ENCODE measurements at places on chromosomes 2 and 18. TPM values are rescaled to one million over a fixed set of nuclear protein-coding genes. Genes with fewer than 3 reads are reported as not detected.

Gene CNGA3
- not detected for total RNA-seq

Gene RNF125
- total RNA-seq, result 0.05 TPM

Gene PTPRN
- not detected for total RNA-seq

Gene BAZ2B
- total RNA-seq, result 2.1 TPM

Gene ERBB4
- 0.07 TPM for total RNA-seq

Gene NPPC
- not detected for total RNA-seq

Gene CD8B2
- not detected for total RNA-seq

DNA sequence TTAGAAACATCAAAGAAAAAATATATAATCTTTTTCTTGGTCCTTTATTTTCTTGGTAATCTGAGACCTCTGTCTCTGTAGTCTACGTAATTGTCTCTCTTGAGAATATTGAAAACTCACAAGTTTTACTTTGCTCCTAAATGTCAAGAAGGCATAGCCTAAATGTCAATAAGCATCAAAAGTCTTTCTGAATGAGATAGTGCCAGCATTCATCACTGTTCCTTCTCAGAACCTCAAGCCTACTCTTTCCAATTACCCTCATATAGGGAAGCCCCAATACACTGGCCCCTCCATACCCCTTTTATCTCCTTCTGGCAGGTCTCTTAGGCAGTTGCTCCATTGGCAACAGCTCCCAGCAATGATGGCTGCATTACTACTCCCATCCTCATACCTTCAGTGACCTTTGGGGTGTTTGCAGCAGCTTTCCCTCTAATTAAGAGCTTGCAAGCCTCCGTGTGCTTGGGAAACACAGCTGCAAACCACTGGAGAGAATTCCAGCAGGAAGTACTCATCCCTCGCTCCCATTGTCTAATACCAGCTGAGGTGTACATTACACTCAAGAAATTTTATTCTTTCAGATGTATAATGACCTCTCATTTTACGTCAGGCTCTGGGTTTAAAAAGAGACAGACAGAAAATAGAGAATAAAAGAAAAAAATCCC lies 95.8 kb downstream of the KYNU start:
- DNase-seq, result no peak

DNA sequence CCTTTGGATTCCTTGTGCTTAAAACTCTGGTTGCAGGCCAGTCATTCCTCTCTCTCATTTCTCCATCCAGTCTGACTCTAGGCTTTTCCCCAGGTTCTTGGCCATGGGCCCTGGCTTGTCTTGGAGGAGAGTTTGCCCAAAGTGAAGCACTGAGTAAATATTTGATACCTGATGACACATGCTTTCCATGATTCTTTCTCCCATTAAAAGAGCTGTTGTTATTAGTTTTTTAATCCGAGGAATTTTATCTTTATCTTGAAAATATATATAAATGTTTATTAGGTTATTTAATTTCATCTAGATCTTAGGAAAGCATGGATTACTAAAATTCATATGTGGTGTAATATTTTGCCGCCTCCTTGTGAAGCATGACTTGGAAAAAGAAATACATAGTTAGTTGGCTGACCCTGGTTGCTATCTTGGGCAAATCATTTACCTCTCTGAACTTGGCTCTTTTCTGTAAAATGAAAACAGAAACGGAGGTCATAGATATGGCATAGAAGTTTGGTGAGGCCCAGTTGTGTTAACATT lies 650.1 kb downstream of the SLC4A3 start:
- peak; percentile 96 for DNase-seq

GRCh38 chr2:121052521-121052920 lies 232.5 kb downstream of the TFCP2L1 start:
- DNase-seq, result no peak

GRCh38 chr2:66966631-66967030 lies 430.5 kb upstream of the ETAA1 start:
- DNase-seq, result no peak

GRCh38 chr2:168702579-168702978 lies 99.9 kb upstream of the NOSTRIN start:
- no peak for DNase-seq

- DNase-seq, result no peak
Observed at GRCh38 chr2:37560863-37561614, 110.4 kb downstream of the CDC42EP3 start.

DNA sequence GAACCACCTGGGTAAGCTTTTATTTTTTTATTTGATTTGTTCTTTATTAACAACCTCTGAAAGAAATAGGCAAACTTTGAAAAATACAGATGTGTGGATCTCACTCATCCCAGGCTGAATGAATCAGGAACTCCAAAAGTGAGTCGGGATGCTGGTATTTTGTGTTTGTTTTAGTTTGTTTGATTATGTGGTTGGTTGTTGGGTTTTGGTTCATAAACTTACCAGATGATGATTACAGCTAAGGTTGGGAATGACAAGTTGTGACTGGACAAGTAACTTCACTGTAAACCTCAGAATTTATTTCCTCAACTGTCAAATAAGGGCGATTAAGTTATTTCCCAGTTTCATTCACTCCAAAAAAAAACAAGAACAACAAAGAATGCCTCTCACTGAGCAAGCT lies 80.5 kb upstream of the KIF5C start:
- DNase-seq, result no peak

- DNase-seq, result no peak
Observed at GRCh38 chr18:9482790-9483189, 7.5 kb downstream of the RALBP1 start.

- no peak for DNase-seq
Observed at GRCh38 chr2:64128943-64129391, 15.3 kb downstream of the PELI1 start.

DNA sequence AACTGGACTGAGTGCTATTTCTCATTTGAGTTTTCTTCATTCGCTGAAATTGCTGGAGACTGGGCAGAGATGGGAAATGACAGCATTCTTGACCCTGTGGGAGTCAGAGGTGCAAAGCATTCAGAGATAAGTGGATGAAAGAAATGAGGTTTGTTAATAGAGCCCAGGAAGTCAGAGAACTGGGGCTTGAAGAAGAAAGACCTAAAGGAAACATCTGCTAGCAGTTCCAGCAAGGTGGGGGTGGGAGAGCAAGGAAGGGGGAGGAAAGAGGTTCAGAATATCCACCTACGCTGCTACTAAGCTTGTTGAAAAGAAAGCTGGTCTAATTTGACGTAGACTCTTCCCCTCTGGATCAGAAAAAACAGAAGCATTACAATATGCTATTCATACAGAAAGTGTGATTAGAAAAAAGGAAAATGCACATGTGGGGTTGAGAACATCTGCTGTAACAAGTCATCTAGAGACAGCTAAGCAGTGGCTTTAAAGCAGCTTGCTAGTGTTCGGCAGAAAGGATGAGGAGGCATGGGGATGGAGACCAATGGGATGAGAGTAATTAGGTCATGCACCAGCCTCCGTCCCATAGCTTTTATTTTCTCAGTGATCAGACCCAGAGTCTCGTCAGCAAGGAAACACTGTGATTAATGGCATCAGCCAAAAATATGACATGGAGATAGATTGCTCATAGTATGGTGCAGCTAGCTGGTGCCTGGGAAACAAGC lies 29.7 kb downstream of the NAB1 start:
- no peak for DNase-seq

- DNase-seq, result no peak
Observed at GRCh38 chr2:177799531-177799930, 273.0 kb downstream of the PDE11A start.

GRCh38 chr2:240348522-240348921 lies 86.9 kb upstream of the GPC1 start:
- DNase-seq, result no peak

- no peak for DNase-seq
Observed at GRCh38 chr2:106272216-106272807, 78.2 kb upstream of the UXS1 start.

GRCh38 chr2:134252092-134252750 lies 1.7 kb upstream of the MGAT5 start:
- DNase-seq, result no peak

- DNase-seq, result peak; percentile 72
Observed at GRCh38 chr18:10927286-10927992, 221.9 kb downstream of the PIEZO2 start.

GRCh38 chr2:219744066-219744465 lies 116.6 kb downstream of the SLC4A3 start:
- no peak for DNase-seq

DNA sequence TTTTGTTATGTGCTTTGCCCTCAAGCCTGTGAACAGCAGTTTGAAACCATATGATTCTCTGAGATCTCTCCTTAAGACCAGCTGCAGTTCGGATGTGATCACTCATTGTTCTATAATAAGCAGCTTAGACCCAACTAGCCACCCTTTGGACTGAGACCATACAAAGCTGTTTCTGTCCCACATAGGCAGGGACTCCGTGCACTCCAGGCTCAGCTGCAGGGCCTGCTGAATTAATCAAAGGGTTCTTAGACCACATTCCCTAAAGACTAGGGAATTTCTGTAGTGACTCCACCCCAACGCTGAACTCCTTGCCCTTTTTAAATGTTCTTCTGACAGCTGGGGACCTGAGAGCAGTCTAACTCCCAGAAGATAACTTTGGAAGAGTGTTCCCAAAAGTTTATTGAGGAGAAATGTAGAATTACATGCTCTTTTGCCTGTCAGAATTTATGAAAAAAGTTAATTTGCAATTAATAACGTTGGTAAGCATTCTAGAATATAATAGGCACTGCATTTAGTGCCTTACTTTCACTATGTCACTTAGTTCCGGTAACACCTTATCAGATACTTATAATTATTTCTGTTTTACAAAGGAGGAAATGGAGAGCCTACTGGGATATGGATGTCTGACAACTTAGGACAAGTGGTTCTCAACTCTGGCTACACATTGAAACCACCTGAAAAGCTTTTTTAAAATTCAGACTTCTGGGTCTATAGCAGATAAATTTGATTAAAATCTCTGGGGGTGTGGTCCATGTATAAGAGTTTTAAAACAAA lies 42.3 kb downstream of the GULP1 start:
- DNase-seq, result no peak

GRCh38 chr2:53813151-53813550 lies 26.3 kb downstream of the ERLEC1 start:
- DNase-seq, result no peak

DNA sequence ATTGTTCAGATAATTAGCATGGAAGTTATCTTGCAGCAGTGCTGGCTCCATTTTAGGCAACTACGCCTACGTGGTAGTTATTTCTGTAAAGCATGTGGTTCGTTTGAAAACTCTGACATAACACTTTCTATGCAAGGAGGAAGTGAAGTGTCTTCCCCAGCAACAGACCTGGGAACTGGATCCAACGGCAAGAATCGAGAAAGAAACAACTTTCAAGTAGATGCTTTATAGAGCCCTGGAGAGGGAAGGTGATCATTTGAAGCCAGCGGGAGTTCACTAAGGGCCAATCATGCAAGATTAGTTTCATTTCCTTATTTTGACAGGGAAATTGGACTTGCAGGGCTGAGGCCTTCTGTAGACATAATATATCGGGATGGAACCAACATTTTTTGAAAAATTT lies 218.3 kb downstream of the ACKR3 start:
- DNase-seq, result no peak

DNA sequence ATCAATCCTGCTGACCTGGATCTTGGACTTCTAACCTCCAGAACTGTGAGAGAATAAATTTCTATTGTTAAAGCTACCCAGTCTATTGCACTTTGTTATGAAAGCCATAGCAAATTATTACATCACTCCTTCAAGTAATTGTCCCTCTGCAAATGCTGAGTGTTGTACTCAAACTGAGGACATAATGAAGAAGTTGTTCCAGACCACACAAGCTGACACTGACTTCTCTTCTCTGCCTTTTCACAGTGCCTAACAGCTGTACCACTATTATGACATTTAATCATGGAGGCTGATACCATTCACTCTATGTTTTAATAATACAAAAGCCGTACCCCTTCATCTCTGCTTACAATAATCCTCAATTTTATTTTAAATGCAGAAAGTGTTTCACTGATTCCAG lies 424.1 kb upstream of the PIK3C3 start:
- no peak for DNase-seq

GRCh38 chr18:34643989-34644388 lies 66.1 kb upstream of the DTNA start:
- no peak for DNase-seq

DNA sequence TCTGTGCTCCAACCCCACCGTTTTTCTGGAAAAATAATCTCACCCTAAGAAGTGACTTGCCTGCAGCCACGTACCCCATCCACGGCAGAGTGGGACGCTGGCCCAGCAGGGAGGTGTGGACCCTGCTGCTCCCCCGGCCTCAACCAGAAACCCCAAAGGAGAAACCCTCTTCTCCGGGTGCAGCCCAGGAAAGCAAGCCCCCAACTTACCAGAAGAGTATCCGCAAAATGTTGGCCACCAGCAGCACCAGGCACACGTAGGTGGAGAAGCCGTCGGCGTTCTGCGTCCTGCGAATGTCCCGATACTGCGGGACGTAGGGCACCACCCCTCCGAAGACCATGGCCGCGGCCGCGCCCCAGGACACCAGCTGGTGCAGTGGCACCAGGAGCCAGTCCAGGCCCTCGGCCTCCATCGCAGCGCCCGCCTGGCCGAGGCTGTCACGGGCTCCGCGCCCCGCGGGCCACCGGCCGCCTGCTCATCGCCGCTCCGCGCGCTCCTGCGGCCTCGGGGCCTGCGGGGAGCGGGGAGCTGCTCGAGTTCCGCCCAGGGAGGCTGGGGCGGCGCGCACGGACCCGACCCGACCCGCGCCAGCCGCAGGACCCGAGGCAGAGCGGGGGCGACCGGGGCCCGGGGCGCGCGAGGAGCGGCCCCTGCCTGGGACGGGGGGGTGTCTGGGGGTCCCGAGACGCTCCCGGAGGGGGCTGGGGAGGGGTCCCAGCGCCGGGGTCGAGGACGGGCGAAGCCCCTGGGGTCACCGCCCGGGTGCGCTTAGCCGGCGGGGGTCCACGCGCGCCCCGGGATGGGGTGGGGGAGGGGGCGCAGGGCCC lies 725 bp downstream of the SLC66A2 start:
- DNase-seq, result peak; percentile 26

DNA sequence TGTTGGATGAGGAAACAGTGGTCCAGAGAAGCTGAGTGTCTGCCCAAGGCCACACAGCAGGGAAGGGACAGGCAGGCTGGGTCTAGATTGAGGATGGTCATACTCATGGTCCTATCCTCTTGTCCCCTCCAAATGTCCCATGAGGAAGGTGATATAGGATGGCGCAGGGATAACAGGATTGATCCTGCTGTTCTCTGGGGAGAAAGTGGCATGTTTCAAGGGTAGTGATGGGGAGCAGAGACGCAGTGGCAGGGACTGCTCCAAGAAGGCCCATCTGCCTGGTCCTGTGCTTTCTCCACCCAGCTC lies 24.6 kb downstream of the HS1BP3 start:
- no peak for DNase-seq

DNA sequence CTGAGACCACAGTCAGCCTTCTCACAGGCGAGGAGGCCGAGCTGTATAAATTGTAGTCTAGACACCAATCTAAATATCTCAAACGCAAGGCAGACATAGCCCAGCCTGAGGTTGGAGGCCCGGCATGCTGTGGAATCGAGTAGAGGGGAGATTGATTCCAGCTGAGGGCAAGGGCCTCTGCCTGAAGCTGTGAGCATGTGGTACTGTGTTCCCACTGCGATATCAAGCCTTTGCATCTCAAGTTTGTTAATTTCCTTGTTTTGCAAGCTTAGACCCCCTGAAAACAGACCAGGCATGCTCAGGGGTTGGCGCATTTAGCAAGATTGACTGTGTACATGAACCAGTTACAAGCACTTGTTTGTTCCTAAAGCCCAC lies 65.1 kb upstream of the FOSL2 start:
- DNase-seq, result no peak

GRCh38 chr2:187554011-187554703 lies at the start of gene TFPI:
TSS of gene TFPI (minus strand) at chr2:187554435. CDS start at chr2:187503768, 50,667 bp downstream.
- DNase-seq, result peak; percentile 53
